Stimulated activated CD8-positive, alpha-beta memory T cell treated with anti-CD3 and anti-CD28 coated beads, Interleukin-12 subunit alpha, Interleukin-12 subunit beta, amount 100 ng/mL, for 4 hours (primary cell): ENCODE measurements at places on chromosomes 7 and 10.
A peak's percentile ranks its signal among the peaks of the same experiment; 100 is the strongest.

GRCh38 chr7:55308186-55308929, 56.8 kb upstream of the LANCL2 start:
- DNase-seq: no peak

- DNase-seq: no peak
Observed at GRCh38 chr10:71398976-71399375, 2.3 kb downstream of the CDH23 start.

- DNase-seq: no peak
Observed at GRCh38 chr10:93916257-93917063, 22.7 kb downstream of the SLC35G1 start.

- no peak for DNase-seq
Observed at GRCh38 chr10:77177589-77177988, 460.0 kb downstream of the KCNMA1 start.

GRCh38 chr7:112233048-112233697, 26.7 kb downstream of the ZNF277 start:
- DNase-seq: no peak

DNA sequence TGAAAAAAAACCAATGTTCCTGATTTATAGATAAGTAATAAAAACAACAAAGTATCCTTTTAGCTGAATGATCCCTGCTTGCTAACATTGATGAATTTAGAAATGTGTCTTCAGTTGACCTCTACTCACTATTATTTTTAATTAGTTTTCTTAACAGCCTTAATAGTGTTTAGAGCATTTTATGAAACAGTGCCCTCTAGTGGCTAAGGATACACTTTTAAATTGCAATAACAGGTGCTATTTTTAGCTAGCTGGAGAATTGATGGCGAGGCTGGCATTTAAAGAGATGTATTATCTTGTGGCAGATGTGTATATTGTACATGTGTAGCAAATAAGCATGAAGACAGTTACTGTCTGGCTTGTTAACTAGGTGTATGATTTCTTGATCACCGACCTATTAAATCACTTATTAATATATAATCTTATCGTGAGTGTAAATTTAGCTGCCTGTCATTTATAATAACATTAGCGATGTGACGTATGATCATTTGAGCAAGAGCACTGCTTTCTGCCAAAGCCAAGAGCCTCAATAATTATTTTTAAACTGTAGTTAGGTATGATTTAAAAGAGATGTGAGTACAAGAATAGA, 451.9 kb downstream of the DPP6 start:
- no peak for DNase-seq

DNA sequence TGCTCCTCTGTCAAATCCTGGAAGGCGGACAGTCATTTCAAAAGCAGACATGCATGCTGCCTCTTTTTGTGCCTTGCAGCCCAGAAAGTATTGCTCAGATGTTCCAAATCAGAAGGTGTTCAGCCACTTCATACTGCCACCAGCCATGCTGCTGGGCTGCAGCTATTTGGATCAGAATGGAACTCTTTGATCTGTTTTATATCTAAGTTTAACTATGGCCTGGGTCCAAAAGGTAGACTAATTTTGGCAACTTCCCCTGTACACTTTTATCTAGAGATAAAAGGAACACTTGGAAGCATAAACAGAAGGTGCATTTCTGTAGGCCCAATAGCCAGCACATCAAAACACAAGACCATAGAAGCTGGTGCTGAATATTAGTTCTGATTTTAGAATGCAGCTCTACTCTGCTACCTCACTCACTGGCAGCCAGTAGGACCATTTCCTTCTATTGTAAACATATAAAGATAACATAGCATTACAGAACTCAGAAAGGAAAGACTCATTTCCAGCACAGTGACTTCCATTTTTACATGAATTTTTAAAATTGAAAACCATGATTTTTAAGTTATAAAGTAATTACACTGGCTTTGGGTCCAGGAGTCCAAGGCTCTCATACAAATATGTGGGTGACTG, 143.1 kb upstream of the CAV2 start:
- DNase-seq: no peak

GRCh38 chr7:44382459-44383265, 57.3 kb upstream of the CAMK2B start:
- no peak for DNase-seq

DNA sequence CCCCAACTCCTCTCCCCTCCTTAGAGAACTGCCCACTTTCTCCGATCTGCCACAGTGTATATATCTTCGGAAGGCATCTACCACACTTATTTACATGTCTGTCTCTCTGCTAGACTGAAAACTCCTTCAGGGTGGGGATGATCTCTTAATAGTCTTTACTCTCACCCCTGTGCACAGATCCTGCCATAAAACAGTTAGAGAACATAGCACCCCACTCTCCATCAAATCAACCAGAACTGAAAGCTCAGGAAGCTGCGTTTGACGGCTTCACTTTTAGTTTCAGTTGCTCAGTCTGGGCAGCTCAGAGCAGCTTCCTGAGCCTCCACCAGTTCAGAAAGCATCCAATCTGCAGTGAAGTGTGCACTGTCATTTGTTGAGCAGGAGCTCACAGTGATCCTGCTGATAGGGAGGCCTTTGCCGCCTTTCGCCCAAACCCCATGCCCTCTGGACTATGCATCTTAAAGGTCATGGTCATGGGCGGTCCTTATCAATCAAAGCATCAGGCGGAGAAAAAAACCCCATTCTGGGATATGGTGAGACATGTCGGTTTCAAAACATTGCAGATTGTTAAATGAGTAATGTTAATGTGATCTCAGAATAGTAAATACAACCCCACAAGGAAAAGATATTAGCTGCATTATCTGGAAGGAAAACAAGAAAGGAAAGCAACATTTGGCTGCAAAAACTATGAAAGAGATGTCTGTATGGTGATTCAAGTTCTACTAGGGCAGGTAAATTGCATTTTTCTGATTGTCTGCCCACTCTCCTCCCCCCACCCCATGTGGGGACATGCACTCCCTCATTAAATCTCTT, 167.1 kb upstream of the ADO start:
- DNase-seq: peak; percentile 42

GRCh38 chr10:7042419-7043054, 368.3 kb downstream of the SFMBT2 start:
- DNase-seq: no peak

- no peak for DNase-seq
Observed at GRCh38 chr7:47715631-47716068, 133.7 kb upstream of the TNS3 start.
